Osteoblast (primary cell): ENCODE measurements at places on chromosomes 16 and 17. TPM values are rescaled to one million over a fixed set of nuclear protein-coding genes. Genes with fewer than 3 reads are reported as not detected.

Gene SPN
- total RNA-seq: under 0.01 TPM in 1 of 2 replicates, not detected in the other

Gene VMO1
- 0.29 TPM in 1 of 2 replicates, not detected in the other for total RNA-seq

DNA sequence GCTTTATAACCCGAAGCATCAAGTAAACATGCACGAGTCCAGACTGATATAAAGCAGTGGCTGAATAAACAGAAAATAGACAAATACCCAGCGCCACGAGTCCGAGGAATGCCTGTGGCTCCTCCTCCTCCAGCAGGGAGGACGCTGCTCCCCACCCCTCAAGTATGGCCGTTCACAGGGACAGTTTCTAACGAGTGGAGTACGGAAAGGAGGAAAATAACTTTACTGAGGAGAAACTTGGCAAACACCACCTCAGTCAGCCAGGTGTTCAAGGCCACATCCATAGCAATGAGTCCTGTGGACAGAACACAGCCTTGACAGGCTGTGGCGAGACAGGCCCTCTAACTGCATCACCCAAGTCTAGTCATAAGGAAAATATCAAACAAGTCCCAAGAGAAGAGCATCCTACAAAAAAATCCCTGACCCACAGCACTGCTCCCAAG lies 9.2 kb downstream of the ZDHHC7 start:
- peak; percentile 85 for DNase-seq

GRCh38 chr16:53768593-53768992 lies 64.6 kb downstream of the FTO start:
- peak; percentile 74 for DNase-seq

DNA sequence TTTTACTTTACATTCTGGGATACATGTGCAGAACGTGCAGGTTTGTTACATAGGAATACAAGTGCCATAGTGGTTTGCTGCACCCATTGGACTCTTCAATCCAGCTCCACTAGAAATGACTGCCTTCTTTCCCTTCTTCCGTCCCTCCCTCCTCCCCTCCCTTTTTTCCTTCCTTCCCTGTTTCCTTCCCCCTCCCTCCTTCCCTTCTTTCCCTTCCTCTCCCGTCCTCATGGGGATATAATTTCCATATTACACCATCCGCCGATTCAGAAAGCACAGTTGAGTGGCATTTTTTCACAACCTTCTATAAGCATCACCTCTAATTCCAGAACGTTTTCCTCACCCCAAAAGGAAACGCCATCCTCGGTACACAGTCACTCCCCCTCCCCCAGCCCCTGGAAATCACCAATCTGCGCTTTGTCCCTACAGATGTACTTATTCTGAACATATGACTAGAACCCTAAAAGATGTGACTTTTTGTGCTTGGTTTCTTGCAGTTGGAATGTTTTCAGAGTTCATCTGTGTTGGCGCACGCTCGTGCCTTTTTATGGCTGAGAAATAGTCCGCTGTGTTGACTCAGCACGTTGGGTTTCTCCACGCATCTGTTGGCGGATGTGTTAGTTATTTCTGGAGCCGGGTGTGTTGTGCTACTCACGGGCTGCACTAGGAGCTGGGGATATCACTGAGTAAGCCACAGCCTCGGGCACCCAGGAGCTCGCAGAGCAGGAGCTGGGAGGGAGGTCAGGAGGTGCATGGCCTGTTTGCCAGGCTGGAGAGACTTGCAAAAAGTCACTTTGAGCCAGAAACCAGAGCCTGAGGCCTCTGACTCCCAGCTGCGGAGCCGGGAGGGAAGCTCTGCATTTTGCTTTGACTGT lies 336.4 kb downstream of the SEC14L1 start:
- DNase-seq: peak; percentile 100
